Effector memory CD8-positive, alpha-beta T cell (primary cell): ENCODE measurements at places on chromosomes 12 and 14.

- no peak for DNase-seq
Observed at GRCh38 chr12:90030726-90031125, 322.1 kb upstream of the ATP2B1 start.

- no peak for DNase-seq
Observed at GRCh38 chr12:111442301-111443045, 36.8 kb downstream of the SH2B3 start.

GRCh38 chr14:67759916-67760315, 56.5 kb downstream of the ZFYVE26 start:
- no peak for DNase-seq

DNA sequence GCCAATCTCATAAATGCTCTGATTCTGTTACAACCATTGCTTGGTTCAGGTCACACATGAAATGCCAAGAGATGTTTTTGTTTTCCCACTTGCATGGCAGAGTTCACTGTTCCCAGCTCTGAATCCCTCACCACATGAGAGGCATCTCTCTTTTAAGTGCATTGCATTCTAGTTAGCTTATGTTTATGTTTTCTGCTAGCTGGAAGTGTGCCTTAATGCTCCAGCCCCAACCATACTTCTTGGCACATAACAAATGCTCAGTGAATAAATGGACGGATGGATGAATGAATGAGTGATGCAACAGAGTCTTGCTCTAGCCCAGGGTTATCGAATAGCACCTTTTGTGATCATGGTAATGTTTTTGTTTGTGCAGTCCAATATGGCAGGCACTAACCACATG, 197.3 kb downstream of the PPM1H start:
- no peak for DNase-seq

GRCh38 chr12:1217191-1217949, 226.3 kb downstream of the ERC1 start:
- DNase-seq = no peak

GRCh38 chr12:11630046-11630706, 19.3 kb upstream of the ETV6 start:
- no peak for DNase-seq

DNA sequence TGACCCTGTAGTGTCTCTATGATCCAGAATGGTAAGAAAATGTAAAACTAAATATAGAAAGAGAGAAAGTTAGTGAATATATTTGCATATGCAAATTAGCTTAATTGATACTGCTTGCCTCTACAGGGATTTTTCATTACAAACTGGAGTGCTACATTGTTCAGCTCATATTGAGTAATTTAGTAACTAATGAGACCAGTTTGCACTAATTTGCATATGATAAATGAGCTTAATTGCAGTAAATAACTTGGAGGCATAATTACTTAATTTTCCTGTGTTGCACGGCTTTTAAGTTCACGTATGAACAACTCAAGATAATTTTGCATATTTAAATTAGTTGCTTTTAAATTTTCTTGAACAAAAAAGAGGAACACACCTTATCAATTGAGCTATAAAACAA, 436.5 kb downstream of the NPAS3 start:
- no peak for DNase-seq

DNA sequence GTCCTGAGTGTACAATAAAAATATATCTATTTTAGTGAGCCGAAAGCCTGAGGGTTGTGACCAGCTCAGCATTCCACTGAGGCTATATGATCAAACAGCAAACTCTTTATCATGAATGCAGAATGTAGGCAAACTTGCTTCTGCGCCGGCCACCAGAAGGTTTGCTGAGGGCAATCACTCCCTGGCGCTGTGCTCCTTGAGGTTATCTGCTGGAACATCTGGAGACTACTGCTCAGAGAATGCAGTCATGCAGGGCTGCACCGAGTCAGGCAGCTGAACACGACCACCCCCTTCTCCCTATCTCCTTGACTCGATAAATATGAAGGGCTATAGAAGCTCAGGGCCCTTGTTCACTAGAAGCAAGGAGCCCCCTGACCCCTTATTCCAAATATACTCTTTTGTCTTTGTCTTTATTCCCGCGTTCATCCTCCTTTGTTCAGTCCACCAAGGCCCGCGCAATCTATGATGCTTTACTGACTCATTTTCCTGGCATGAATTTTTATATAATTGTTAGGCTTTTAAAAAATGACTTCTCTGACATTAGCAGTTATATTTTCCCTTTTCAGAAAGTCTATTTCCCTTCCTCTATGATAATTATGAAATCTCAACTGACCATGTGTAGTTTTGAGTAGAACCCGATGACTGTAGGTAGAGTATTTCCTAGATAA, 1089.3 kb downstream of the SLC16A7 start:
- no peak for DNase-seq

DNA sequence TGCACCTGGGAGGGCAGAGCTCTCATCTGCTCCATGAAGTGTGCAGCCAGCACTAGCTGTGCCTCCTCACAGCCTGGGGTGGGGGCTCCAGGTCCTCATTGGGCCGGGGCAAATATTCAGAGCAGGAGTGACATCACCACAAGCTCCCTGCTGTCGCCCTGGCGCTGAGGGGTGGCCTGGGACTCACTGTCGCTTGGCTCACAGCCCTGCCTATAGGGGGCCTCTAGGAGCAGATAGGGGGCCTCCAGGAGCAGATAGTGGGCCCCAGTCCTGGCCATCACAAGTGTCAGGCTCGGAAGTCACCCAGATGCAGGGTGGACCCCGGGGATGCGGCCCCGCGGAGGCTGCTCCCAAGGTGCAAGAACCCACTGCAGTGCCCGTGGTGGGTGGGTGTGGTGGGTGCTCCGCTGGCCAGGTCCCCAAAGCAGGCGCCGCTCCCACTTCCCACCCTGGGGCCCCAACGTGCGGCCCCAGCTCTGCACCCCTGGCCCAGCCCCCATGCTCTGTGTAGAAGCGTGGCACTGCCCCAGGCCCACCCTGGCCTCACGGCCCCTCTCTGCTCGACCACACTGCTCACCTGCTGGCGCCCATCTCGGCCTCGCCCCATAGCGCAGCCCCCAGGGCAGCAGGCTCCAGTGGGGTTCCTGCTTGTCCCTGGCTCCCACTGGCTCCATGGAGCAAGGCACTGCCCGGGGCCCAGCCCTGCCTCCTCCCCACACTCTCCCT, 18.0 kb downstream of the SYNJ2BP start:
- DNase-seq = no peak
